Tibial nerve (tissue), 4 donors: ENCODE measurements at places on chromosomes 7 and 10. TPM values are rescaled to one million over a fixed set of nuclear protein-coding genes. Genes with fewer than 3 reads are reported as not detected.

DNA sequence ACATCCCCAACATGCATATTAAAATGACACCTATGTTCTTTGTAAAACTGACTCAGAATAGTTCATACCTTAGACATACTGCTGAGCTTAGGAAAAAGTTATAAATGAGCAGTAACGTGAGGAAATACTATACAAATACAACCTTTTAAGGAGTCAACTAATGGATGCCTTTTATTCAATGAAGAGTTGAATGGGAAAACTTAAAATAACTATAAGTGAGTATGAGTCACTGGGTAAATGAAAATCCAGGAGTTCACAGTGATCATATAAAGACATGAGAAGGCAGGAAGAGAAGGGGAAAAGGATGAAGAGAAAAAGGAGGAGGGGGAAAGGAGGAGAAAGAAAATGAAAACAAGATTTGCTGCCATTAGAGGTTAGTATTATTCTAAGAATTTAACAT lies 157.8 kb upstream of the PCDH15 start:
- no peak overlapping the region for H3K4me3 ChIP-seq
- H3K27ac ChIP-seq: no peak overlapping the region
- no peaks in the 10 kb centered on the region for H3K27me3 ChIP-seq
- H3K36me3 ChIP-seq: no peaks in the 10 kb centered on the region
- no peaks in the 10 kb centered on the region for H3K4me1 ChIP-seq
- DNase-seq: no peak

AMPH gene
- 5.2 TPM for total RNA-seq

DNA sequence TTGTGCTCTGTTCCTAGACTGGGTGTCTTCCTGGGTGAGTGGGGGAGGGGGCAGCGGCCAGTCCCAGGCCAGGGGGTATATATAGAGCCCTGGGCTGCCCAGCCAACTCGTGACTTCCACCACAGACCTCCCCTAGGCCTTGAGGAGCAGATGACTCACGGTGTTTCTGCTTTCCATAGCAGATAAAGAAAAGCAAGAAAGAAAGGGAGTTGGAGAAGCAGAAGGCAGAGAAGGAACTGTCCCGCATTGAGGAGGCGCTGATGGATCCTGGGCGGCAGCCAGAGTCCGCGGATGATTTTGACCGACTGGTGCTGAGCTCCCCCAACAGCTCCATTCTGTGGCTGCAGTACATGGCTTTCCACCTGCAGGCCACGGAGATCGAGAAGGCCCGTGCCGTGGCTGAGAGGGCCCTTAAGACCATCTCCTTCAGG lies 10.1 kb downstream of the CALHM2 start:
- no peak overlapping the region for H3K4me3 ChIP-seq
- DNase-seq: peak; percentile 11
- no peaks in the 10 kb centered on the region for H3K27me3 ChIP-seq
- H3K4me1 ChIP-seq: peaks cover 33% of the 10 kb centered on the region
- H3K36me3 ChIP-seq: no peaks in the 10 kb centered on the region
- H3K27ac ChIP-seq: peak overlapping the region; percentile 47

PLEKHS1 gene
- total RNA-seq: not detected

DNA sequence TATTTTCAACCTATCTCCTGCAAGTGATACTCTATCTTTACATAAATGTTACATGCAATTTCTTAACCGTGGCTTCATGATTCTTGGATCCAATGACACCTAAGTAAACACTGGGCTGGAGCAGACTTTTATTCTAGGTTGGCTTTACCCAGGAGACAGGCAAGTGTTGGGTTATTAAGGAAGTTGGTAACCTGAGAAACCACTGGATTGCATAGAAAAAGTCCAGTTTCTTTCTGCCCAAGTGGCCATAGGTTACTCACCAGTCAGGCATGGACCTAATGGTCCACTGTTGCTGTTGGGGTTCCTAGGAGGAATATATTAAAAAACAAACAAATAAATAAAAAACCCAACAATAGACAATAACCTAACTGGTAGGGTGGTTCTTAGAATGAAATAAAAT lies 112.8 kb downstream of the SEMA3D start:
- DNase-seq: no peak
- H3K4me3 ChIP-seq: no peak overlapping the region
- H3K4me1 ChIP-seq: peaks cover 6% of the 10 kb centered on the region
- H3K27me3 ChIP-seq: no peaks in the 10 kb centered on the region
- no peaks in the 10 kb centered on the region for H3K36me3 ChIP-seq

DNA sequence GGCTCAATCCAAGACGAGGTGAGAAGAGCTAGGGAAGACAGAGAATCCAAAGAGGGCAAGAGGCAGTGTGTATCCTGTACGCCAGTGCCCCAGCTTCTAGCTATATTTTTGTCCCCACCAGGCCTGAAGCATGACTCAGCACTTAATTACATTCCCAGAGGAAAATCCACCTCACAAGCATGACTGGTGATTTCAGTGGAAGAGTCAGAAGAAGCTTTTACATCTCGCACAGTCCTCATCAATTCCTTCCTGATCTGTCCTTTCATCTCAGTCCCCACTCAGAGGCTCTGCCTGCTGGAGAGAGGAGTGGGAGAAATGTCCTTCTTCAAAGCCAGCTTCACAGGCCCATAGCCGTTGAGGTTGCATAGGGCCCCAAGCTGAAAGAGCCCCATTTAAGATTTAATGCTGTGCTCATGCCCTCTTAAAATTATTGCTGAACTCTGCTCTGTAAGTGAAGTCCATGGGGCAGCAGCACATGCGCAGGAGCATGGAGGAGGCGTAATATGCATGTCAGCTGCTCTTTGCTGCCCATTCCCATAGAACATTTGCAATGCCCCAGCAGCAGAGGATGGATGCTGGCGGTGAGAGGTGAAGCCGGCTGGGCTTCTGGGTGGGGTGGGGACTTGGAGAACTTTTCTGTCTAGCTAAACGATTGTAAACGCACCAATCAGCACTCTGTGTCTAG lies 39.0 kb upstream of the AOAH start:
- peaks cover 3% of the 10 kb centered on the region for H3K4me1 ChIP-seq
- H3K27me3 ChIP-seq: no peaks in the 10 kb centered on the region
- no peak overlapping the region for H3K27ac ChIP-seq

CCDC146 gene
- 17.7 TPM for total RNA-seq

ADCYAP1R1 gene
- 1.6 TPM for total RNA-seq

GRCh38 chr7:87318741-87319140 lies 26.7 kb upstream of the CROT start:
- H3K27me3 ChIP-seq: no peaks in the 10 kb centered on the region
- no peak overlapping the region for H3K27ac ChIP-seq
- no peak for DNase-seq
- no peak overlapping the region for H3K4me3 ChIP-seq
